Skin of body (tissue), 3 donors: ENCODE measurements at places on chromosomes 3 and 15. TPM values are rescaled to one million over a fixed set of nuclear protein-coding genes. Genes with fewer than 3 reads are reported as not detected.
A peak's percentile ranks its signal among the peaks of the same experiment; 100 is the strongest.

RAB6B gene
- total RNA-seq = 1.8 TPM

GRCh38 chr3:124299831-124300230 is 307.9 kb upstream of the ROPN1 start:
- DNase-seq = no peak

DNA sequence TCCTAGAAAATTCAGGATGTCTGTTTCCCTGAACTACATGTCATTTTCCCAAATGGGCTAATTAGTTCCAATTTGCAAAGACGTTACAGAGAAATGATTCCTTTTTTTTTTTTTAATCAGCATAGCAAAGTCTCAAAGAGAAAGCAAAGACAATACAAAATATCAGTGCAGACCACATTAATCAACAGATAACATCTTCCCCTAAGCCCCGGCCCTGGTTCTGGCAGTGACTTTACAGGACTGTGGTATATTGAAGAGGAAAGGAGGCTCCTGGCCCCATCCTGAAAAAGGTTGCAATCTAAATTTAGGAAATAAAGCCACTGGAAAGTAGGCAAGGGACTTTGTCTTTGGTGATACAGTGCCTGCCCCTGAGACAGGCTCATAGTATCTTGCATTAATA is 836.5 kb downstream of the NTRK3 start:
- DNase-seq = no peak

- DNase-seq = peak; percentile 23
These were observed 2.8 kb downstream of the ABHD2 start for GRCh38 chr15:89090791-89091626.

- DNase-seq = no peak
These were observed 115.3 kb downstream of the PLCH1 start for GRCh38 chr3:155629556-155629955.

OXSM gene
- total RNA-seq = 8.5 TPM

DNA sequence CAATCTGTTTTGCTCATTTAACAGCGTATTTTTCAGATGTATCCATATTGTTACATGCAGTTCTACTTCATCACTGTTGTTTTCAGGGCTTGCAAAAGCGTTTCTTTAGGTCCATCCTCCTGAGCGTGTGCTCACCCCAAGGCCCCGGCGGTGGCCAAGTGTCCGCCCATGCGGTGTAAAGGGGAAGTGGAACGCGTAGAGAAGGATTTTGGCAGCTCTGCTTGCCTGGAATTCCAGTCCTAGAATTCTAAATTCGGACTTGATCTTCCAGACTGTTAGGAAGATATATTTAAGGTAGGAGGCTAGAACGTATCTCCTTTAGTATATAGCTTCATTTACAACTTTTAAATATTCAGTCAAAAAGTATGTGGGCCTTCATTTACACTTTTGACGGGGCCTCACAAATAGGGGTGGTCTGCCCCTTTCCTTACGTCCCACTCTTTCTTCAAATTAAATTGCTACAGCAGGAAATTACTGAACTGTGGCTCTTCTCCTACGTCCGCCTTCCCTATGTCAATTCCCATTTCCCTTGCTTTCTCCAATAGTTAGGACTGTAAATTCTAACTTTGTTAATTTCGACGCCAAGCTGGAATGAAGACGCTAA is 609 bp upstream of the TBC1D23 start:
- DNase-seq = peak; percentile 81

GXYLT2 gene
- 65.3 TPM for total RNA-seq

DNA sequence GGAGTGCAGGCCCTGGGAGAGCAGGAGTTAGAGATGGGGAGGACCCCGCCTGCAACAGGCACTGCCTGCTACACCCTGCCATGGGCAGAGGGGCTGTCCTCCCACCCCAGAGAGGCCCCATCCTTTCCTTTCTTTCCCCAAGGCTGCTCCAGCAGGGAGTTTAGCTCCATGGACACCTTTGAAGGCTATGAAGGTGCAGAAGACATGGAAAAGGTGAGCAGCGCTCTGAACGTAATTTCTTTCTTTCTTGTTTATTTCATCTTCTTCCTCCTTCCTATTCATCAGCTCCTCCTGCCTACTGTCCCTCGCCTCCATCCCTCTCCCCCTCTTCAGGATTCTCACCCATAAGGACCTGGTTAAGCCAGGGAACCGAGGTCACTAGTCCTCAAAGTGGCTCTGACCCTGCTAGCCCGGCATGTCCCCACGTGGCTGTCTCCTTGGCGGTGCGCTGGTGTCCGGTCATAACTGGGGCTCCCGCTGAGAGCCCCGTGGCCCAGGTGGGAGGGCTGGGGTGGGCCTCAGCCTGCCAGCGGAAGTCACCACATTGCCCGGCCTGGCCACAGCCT is 16.0 kb upstream of the ADIPOQ start:
- DNase-seq = no peak

C3orf49 gene
- total RNA-seq = not detected

IMPG2 gene
- 0.59 TPM for total RNA-seq

DNA sequence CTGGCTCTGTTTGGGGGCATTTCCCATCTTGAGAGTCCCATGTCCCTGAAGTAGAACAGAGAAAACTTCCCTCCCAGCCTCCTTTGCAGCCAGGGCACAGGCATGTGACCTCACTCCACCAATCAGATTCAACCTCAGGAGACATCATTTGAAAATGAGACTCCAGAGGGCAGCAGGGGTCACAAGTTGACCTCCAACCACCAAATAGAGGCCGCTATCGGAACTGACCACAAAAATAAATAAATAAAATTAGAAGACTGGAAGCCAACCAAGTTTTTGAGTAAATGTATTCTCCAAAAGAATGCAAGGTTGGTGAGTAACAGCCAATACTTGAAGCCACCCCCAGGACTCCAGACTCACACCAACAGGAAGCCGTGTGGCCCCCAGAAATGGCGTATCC is 106.5 kb downstream of the CHSY1 start:
- no peak for DNase-seq

DNA sequence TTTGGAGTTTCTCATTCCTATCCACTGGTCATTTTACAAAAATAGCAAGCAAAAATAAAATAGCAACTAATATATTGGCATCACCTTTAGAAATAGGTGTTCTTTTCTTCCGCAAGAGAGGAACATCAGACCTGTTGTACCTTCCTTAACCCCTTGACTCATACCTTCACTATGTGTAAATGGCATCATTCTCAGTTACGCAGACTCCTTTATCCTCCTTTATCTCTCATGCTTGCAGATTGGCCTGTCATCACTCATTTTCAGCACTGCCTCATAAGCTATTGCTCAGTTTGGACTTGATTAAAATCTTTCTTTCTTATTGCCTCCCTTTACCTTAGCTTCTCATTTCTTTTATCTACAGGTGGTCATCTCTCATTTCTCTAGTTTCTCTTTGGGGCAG is 21.4 kb downstream of the ARHGEF26 start:
- no peak for DNase-seq

GRCh38 chr15:51672155-51672687 is 9.1 kb upstream of the SCG3 start:
- DNase-seq = no peak

DNA sequence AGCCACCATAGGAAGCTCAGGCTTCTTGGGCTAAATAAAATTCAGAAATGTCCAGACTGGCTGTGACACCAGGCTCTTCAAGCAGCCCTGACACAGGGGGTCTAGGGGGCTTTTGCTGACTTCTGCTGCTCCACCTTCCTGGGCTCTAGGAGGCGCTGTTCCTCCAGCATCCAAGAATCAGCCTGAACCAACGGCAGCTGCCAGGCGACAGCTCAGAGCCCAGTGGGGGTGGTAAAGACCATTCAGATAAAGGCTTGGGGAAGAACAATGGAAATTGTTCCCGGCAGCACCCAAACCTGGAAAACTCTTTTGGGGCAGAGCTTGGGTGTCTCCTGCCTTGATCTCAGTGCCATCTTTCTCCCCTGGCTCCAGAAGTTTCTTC is 21.6 kb upstream of the PSTPIP1 start:
- DNase-seq = no peak

DNA sequence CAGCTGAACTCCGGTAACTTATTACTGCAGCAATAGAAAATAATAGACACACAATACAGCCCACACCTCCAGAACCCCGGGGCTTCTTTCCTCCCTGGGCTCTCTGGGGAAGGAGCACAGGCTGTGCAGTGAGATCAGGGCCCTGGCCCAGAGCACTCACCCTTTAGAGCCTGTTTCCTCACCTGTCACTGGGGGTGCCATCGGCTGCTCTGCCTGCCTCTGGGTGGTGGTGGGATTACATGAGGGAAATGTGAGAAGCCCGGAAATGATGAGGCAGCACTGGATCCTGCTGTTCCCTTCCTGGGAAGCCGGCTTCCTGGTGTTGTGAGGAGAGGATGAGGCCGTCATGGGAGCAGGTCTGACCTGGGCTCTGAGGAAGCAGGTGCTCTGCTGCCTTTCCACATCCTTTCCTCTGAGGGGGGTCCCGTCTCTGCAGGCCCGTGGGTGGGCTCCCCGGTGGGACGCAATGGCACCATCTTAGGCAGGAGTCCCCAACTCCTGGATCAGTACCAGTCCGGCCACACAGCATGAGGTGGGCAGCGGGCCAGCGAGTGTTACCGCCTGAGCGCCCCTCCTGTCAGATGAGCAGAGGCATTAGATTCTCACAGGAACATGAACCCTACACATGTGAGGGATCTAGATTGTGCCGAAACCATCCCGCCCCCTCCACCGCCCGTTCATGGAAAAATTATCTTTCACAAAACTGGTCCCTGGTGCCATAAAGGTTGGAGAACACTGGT is 220.9 kb upstream of the CTDSPL start:
- DNase-seq = no peak

CDCP1 gene
- total RNA-seq = 8.5 TPM

GRK7 gene
- total RNA-seq = 0.10 TPM

DNA sequence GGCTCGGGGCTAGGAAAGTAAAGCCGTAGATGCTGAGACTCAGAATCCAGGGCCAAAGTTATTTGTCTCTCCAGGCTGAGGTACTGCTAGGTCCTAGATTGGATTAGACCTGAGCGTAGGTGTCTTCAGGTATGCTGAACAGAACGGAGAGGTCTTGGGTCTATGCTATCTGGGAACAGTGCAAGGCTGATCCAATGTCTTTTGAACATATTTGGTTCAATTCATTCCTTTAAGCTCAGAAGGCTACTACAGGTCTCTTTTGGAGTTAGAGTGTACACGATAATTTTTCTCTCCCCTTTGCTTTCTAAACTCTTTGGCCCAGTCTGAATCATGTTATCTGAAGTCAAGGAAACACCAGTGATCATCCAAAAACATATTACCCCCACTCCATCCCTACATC is 137.5 kb upstream of the TBL1XR1 start:
- no peak for DNase-seq

DNA sequence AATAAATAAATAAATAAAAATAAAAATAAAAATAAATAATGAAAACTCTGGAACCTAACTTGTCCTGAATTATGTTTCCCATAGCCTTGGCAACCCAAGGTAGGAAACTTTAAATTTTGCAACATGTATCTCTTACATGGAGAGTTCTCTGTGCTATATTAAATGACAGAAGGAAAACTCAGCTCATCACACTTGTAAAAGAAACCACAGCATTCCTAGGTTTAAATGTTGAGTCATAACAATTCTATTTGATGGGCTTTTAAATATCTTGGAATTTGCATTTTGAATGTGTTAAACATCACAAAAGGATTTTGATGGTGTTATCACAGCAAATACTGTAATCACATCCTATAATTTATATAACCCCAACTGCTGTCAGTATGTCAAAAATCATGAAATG is 144.2 kb downstream of the LRTM1 start:
- DNase-seq = peak; percentile 13

GRCh38 chr3:46908294-46908985 is 30.9 kb downstream of the PTH1R start:
- DNase-seq = peak; percentile 49

GRCh38 chr15:47588958-47589357 is 128.3 kb upstream of the SEMA6D start:
- no peak for DNase-seq

GRCh38 chr3:128786434-128787020 is 60.5 kb downstream of the RAB7A start:
- peak; percentile 19 for DNase-seq

GPR160 gene
- 4.6 TPM for total RNA-seq

- DNase-seq = no peak
These were observed 305 bp upstream of the KPNA1 start for GRCh38 chr3:122515020-122515468.

- no peak for DNase-seq
These were observed 450.5 kb upstream of the AZI2 start for GRCh38 chr3:28799084-28799483.

- DNase-seq = no peak
These were observed 31.5 kb downstream of the CLEC3B start for GRCh38 chr3:45057557-45057956.

DNA sequence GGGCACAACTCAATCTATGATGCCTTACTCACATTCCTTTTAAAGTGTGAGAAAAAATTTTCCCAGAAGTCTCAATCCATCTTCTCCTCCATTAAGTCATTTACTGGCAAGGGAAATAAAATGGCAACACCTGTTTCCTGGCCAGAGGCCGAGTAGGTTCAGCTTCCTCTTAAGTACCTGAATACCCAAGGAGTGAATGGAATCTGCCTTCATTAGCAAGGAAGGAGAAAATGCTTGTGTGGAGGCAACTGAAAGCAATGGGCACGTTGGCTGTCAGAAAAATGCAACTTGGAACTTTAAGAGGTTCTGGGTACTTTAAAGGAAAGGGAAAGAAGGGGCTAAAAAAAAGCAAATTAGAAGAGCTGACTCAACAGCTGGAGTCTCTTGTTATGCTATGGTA is 423.6 kb upstream of the ARL6 start:
- DNase-seq = no peak

GRCh38 chr3:19688767-19689166 is 245.2 kb downstream of the EFHB start:
- DNase-seq = no peak

ALG1L2 gene
- not detected for total RNA-seq

PTH1R gene
- total RNA-seq = 18.9 TPM

SLC15A2 gene
- total RNA-seq = 7.7 TPM

- DNase-seq = no peak
These were observed 37.1 kb downstream of the ATP6V1A start for GRCh38 chr3:113783980-113784379.

GRCh38 chr15:90387534-90388461 is at the start of gene IQGAP1:
TSS of gene IQGAP1 (plus strand) at chr15:90388242. CDS start at chr15:90388342, 100 bp downstream.
- peak; percentile 94 for DNase-seq

GRCh38 chr3:189108067-189108466 is 63.7 kb upstream of the TPRG1 start:
- DNase-seq = peak; percentile 89

RHCG gene
- 13.3 TPM for total RNA-seq

DNA sequence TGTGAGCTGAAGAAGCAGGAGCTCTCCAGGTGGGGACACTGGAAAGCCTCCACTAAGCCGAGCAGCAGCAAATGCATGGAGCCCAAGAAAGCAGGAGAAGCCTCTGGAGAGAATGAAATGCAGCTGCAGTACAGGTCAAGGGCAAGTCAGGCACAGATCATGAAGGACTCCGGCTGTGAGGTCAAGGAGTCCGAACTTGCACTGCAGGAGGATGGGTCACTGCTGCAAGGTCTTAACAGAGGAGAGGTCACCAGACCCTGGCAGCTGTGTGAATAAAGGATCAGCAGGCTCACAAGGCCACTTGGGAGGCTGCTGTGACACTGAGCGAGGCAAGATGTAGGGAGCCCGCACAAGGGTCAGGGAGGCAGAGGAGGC is 24.7 kb upstream of the SLC41A3 start:
- no peak for DNase-seq

DNA sequence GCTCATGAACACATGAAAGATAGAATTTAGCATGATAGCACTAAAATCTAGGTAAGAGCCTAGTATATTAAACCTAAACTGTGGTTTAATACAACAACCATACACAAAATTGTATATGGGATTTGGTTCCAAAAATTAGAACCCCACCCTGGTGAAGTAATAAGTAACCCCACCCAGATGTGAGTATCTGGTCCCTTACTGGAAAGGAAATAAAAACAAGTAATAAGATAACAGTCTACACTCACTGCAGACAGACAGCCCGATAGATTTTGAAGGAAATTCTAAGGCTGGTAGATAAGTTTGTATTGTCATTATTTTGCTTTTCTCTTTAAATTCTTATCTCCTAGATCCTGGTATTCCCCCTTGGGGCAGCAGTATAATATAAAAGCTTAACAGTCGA is 184.9 kb downstream of the ZBTB20 start:
- no peak for DNase-seq
